Nucleus accumbens (tissue), 56 donors: ENCODE measurements at places on chromosomes 3 and 15.

GRCh38 chr3:138078901-138079344, 36.5 kb downstream of the DZIP1L start:
- DNase-seq, result no peak

DNA sequence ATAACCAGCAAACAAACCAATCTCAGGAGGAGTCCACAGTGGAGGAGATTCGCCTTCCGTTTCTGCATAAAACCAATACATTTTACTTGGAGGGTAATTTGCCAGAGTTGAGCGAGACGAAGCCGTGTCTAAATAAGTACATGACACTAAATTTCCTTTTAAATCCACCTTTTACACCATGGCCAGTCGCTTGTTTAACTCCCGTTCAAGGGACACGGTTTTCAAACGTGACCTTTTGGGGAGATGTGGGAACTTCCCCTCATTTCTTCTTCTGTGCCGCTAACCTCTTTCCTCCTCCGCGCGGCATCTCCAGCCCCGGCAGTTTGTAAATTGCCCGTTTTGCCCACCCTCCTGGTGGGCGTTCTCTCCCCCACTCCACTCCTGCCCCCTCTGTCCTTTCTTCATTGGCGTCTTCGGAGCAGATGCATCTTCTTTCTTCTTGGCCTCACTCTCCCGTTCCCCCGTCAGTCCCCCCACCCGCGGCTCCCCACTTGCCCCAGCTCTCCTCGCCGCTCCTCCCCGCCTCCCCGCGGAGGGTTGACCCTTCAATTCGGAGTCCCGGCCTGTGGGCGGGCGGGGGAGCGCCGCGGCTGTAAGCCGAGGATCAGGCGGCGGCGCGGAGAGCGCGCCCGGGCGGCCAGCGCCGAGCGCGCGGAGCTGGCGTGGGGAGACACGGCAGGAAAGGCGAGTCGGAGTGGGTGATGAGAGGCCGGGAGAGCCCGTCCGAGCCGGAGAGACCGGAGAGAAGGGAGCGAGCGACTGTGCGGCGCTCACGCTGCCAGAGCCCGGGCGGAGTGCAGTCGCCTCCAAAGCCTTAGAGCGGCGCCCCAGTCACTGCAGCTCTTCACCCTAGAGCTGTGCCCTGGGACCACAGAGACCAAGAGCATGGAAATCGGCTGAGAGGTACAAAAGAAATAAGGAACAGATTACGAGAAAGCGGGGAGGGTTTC, at the start of gene NLGN1:
Gene NLGN1 (plus strand): TSS at position 584 of the 950 bp plus-strand sequence.
- DNase-seq, result peak; percentile 60

DNA sequence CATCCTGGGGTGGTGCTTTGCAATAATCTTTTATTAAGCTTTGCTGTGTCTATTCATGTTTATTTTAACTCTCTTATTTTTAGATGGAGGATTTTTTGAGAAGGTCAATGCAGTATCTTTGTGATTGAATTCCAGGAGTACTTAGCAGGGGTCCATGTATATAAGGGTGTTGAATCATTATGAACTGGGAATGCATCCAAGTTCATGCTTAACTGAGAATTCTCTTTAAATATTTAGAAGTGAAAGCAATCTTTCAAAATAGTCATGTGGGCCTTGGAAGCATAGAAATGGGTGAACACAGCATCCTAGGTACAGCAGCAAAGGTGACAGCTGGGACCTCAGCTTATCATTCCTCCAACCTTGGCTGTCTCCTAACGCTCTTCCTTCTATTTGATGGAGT, 27.3 kb downstream of the SPTSSB start:
- no peak for DNase-seq

- DNase-seq, result no peak
These were observed 178.9 kb downstream of the KCNMB2 start for GRCh38 chr3:178714925-178715832.
